GM12891 (cell line): ENCODE measurements at places on chromosomes 6 and 20.

DNA sequence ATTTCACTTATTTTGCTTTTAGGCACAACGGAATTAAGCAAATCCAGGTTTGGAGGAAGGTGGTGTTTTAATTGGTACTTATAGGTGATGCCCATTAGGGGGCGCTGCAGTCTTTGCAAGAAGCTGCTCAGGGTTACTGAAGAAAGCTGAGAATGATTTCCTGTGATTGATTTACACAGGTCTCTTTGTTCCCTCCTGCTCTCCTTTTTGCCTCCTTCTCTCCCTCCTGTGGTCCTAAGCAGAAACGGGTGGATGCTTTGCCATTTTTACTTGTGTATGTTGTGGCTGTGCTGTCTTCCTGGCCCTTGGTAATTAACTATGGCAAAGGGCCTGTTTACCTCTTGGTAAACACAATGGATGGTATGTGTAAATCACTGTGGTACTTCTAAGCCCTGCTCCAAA lies 97.8 kb downstream of the ANKS1A start:
- DNase-seq: peak; percentile 32

- DNase-seq: no peak
Measured at GRCh38 chr6:11917951-11918738, 94.0 kb upstream of the HIVEP1 start.

DNA sequence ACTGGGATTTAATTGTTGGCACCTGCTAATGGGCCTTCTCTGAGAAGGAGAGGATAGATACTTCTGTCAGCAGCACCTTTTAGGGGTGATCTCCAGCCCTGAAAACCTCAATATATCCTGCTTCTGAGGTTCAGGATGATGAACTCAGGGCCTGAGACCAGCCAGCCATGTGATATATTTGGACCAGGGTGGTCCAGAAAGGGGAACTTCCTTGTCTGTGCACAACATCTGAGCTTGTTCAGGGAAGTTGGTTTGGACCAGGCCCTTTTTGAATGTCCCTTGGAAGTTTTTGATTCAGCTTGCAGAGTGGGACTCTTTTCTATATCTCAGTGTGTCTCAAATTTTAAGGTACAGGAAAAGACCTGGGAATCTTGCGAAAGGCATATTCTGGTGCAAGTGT lies 85.8 kb downstream of the GFRA4 start:
- no peak for DNase-seq

DNA sequence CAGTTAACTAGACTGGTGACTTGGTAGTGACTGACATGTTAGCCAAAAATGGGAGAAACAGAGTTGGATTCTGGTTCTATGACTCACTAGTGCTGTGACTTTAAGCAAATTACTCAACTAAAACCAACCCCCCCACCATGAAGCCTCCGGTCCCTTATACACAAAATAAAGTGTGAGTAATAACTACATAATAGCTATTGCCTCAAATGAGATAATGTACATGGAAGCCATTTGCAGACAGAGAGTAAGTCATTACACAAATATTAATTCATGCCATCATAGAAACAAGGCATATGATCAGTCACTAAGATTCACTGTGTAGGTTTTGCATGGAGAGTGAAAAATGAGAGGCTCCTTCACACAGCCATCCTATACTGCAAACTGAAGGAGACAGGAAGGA lies 111.9 kb downstream of the HIVEP2 start:
- no peak for DNase-seq

DNA sequence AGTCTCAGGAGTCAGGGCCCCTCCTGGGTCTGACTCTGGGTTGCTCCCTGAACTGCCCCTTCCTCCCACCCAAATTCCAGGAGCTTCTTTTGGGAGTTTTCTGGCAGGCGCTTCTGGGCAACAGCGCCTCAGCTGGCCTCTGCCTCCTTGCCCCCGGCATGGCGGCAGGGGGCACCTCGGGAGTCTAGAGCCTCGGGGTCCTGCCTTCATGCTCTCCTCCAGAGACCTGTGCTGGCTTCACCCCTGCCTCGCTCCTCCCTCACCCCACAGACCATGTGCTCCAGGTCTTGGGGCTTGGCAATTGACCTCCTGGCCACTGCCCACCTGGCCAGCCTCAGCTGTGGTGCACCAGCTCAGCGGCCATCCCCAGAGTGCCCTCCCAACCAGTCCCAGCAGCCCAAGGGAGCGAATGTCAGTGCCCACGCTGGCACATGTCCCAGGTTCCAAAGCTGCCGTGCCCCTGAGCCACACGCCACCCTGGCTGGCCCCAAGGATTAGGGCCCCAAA lies 43.4 kb downstream of the SRC start:
- no peak for DNase-seq

GRCh38 chr6:13427801-13428582 lies 59.4 kb downstream of the GFOD1 start:
- DNase-seq: peak; percentile 48

DNA sequence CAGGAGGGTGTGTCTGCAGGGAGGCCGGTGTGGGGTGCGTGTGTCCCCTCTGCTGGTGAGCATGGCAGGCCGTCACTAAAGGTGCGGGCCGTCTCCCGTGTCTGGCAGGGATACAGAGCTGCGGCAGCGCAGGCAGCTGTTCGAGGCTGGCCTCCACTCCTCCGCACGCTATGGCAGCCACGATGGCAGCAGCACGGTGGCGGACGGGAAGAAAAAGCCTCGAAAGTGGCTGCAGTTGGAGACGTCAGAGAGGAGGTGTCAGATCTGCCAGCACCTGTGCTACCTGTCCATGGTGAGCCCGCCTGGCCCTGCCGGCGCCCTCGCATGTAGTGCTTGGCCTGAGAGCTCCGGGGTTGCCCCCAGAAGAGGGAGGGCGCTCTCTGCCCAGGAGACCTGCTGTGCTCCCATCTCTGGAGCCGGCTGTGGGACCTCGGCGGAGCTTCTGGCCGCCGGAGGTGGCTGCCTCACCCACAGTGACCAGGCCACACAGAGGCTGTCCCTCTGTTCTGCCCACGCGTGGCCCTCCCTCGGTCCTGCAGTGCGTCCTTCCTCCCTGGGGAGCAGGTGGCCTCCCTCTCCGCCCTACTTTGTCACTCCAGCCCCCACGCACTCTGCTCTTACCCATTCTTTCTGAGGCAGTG lies 149.6 kb downstream of the DTNBP1 start:
- no peak for DNase-seq

- DNase-seq: no peak
Measured at GRCh38 chr20:56345911-56346310, 12.9 kb upstream of the FAM210B start.

DNA sequence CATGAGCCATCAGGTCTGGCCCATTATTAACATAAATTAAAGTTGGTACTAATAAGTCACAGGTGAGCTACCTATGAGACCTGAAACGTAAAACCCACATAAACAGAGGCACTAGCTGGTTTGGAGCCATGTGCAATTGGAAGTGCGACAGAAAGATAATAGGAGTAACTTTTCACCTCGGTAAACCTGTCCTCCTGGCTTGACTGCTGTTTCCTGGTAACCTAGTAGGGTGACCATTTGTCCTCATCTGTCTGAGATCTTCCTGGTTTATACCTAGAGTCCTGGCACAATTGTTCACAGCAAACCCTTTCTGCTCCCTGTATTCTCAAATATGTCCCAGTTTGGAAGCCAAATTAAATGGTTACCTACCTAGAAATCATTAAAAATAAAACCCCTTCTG lies 7.4 kb downstream of the TBC1D20 start:
- no peak for DNase-seq

DNA sequence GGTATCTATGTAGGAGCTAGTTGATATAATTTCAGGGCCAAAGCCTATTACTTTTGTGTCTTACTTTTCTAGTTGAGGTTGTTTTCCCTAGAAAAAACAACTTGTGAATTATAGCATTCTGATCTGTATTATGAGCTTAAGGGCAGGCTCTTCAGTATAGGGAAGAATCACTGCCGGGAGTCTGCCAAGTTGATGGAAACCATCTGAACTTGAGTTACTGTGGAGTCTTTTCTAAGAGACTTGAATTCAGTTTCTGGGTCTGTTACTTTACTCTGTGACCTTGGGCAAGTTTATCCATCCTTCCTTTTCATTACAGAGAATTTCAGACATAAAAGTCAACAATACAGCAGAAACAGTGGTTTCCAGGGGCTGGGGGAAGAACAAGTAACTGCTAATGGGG lies 2.1 kb upstream of the CASS4 start:
- DNase-seq: no peak

DNA sequence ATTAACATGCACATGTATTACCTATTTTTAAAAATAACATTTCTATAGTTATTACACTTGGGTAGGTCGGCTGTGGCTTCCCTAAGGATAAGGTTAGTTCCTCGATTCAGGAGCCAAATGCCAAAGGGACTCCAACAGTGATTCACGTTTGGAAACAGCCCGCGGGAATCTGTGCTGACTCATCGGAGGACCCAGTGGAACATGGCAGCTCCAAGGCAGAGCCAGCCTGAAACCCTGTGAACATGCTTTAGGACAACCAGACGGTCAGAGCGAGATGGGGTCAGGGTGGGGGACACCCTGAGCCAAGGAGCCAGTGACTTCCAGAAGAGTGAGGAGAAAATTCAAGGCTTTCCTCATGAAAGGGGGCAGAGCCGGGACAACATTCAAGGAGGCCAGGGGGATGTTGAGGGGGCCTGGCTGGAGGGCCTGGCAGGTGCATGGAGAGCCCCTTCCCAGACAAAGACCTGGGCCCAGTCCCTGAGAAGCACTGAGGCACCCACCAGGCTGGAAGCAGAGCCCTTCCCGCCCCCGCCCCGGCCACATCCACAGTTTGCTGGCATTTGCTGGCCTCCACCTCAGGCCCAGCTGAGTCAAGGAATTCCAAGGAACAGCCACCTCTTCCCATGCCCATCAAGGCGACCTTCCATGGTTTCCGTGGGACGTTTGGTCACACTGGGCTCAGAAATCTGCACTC lies 133.2 kb downstream of the SNX5 start:
- DNase-seq: no peak

DNA sequence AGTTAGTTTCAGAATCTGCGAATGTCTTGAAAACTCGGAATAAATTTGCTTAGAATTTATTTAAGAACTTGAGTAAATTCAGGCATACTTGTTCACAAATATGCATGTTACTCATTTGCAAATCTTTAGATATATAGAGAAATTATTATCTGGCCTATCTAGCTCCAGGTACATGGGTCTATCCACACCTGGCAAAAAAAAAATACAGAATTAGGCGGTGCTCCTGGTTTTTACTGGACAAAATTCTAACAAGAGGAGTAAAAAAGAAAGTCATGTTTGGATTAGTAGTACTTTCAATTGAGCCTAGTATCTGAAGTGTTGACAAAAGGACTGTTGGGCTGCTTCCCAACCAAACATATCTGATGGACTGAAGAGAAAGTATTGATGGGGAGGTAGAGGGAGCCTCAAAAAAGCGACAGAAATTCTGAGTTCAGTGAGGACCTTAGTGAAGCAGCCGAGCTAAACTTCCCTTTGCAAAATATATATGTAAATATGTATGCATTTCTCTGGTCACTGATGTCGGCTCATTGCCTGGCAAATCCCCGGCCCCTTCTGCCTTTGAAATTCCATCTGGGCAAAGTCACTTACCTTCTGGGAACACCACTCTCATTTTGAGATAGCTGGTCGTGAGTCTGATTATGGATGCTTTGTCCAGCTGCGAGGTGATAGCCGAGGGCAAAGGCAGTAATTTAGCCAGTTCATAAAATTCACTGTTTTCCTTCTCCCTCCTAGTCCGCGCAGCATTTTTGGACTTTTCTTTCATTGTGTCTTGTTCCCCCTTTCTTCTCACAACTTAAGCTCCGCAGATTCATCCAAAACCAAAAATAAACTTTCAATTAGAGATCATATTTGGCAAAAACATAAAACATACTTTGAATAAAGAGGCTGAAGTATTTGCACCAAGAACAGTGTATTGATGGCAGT lies 1.8 kb downstream of the SIM1 start:
- DNase-seq: no peak

GRCh38 chr6:117907601-117908245 lies 659 bp downstream of the SLC35F1 start:
- peak; percentile 25 for DNase-seq

- no peak for DNase-seq
Measured at GRCh38 chr6:96626759-96627364, 63.9 kb downstream of the FHL5 start.

DNA sequence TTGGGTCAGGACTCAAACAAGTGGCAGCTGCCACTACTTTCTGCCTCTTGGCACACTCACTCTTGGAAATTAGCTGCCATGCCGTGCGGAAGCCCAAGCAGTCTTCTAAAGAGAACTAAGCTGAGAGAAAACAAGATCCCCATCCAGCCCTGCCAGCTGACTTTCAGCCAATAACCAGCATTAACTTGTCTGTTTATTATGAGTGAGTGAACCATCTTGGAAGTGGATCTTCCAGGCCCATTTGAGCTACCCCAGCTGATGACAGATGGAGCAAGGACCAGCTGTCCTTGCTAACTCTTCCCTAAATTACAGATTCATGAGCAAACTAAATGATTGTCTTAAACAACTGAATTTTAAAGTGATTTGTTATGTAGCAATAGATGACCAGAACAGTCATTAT lies 73.9 kb upstream of the RBM24 start:
- no peak for DNase-seq

DNA sequence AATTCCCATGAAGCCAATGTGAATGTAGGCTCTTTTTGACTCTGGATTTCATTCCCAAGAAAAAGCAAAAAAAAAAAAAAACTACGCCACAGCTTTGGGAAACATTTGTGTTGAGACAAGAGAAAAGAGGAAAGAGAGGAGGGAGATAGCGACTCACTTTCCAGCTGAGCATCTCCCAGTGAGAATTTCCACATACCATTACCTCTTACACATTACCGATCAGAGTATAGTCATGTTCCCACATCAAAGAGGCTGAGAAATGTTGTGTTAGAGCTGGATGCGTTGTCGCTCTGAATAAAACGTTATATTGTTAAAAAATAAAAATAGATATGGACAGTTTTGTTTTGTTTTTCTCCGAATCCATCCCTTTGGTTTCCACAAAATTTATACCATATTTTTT lies 1019.3 kb upstream of the ADGRB3 start:
- no peak for DNase-seq

DNA sequence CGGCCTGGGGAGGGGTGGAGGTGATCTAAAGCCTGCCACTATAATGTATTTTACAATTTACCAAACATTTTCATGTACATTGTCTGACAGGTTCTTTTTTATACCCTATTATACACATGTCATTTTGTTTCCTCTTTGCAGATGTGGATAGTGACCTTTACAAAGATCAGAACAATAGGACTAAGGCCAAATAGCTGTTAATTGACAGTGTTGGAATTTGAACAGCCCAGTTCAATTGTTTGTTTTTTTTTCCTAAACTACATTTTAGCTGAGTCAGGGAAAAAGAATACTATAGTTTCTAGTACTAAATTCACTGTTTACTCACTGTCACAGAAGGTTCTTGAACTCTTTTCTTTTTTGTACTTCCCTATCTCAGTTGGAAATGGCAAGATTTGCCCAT lies 40.2 kb downstream of the PGM3 start:
- DNase-seq: no peak

GRCh38 chr6:24480705-24481104 lies 8.7 kb downstream of the GPLD1 start:
- DNase-seq: no peak
